ENCODE measurements at places on chromosomes 16 and 17.

DNA sequence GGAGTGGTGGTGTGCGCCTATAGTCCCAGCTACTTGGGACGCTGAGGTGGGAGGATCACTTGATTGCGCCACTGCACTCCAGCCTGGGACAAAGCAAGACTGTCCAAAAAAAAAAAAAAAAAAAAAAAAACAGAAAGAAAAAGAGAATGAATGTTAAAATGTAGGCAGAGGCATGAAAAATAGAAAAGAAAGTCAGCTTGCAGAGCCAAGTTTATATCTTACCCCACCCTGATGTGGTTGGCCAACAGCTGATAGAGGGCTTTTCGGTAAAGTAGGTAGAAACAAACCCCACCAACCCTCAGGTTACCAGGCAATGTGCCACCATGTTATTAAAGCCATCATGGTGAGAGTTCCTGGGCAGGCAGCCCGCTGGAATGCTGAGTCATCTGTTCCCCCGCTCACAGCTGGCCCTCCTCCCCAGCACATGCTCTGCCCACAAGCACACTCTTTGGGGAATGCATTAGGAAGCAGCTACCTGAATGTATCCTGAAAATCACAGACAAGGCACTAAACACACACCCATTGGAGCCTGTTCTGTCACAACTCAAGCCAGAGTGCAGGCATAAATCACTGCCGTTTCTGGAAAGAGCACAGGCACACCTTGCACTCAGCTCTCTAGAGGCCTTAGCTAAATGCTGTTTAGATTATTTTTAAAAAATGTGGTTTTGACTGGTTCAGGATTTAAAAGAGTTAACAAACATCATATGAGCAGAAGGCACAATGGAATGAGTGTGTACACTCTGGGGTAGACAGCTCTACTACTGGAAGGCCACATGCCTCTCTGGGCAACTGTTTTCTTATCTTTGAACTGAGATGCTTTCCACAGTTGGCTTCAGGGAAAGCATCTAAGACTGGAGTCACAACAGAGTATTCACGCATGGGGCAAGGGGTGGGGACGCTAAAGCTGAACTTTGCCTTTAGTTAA lies 128.5 kb downstream of the PARN start:
- no peak overlapping the region for H3K4me3 ChIP-seq
- no peaks in the 10 kb centered on the region for H3K27me3 ChIP-seq
- peaks cover 49% of the 10 kb centered on the region for H3K4me1 ChIP-seq
- H3K27ac ChIP-seq: peak overlapping the region; percentile 26
- peak; percentile 84 for DNase-seq

- H3K27ac ChIP-seq: peak overlapping the region; percentile 91
- H3K4me1 ChIP-seq: peaks cover 14% of the 10 kb centered on the region
- no peak overlapping the region for H3K4me3 ChIP-seq
- no peaks in the 10 kb centered on the region for H3K27me3 ChIP-seq
- peaks cover 19% of the 10 kb centered on the region for H3K36me3 ChIP-seq
These were observed 16.6 kb downstream of the CRLF3 start for GRCh38 chr17:30807896-30808295.

- H3K36me3 ChIP-seq: no peaks in the 10 kb centered on the region
- H3K4me1 ChIP-seq: peaks cover 16% of the 10 kb centered on the region
- no peak overlapping the region for H3K27ac ChIP-seq
- DNase-seq: no peak
These were observed 27.0 kb upstream of the RGS9 start for GRCh38 chr17:65109990-65110680.

DNA sequence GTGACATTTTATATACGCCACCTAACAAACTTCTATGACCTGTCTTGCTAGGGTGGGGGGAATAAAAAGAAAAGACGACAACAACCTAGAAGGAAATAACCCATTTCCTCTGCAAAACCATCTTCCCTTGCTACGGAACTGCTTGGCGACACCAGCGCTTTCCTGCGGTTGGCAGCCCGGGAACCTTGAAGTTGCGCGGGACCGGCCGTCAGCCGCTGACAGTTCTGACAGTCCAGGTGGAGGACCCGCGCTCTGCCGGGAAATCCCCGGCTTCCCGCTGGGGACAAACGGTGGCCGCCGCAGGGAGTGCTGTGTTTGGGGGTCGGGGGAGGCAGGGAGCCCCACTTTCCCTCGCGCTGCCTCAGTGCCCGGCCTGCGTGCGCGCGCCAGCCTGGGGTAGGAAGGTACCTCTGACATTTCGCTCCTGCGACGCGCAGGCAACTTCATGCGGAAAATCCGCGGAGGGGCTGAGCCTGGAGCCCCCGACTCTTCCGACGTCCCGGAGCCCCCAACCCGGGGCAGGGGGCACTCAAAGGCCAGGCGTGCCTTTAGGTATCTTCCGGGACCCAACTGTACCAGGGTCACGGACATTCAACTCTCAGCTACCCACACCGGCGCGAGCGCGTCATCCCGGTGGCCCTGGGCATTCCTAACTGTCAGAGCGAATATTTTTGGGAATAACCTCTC lies 516 bp downstream of the SLC16A6 start:
- peak overlapping the region; percentile 72 for H3K4me3 ChIP-seq
- H3K27me3 ChIP-seq: peaks cover 26% of the 10 kb centered on the region
- peak overlapping the region; percentile 98 for H3K27ac ChIP-seq

- no peaks in the 10 kb centered on the region for H3K36me3 ChIP-seq
- no peaks in the 10 kb centered on the region for H3K27me3 ChIP-seq
- no peaks in the 10 kb centered on the region for H3K4me1 ChIP-seq
- DNase-seq: no peak
- H3K27ac ChIP-seq: no peak overlapping the region
- no peak overlapping the region for H3K4me3 ChIP-seq
These were observed 45.4 kb downstream of the CLEC19A start for GRCh38 chr16:19330841-19331397.

DNA sequence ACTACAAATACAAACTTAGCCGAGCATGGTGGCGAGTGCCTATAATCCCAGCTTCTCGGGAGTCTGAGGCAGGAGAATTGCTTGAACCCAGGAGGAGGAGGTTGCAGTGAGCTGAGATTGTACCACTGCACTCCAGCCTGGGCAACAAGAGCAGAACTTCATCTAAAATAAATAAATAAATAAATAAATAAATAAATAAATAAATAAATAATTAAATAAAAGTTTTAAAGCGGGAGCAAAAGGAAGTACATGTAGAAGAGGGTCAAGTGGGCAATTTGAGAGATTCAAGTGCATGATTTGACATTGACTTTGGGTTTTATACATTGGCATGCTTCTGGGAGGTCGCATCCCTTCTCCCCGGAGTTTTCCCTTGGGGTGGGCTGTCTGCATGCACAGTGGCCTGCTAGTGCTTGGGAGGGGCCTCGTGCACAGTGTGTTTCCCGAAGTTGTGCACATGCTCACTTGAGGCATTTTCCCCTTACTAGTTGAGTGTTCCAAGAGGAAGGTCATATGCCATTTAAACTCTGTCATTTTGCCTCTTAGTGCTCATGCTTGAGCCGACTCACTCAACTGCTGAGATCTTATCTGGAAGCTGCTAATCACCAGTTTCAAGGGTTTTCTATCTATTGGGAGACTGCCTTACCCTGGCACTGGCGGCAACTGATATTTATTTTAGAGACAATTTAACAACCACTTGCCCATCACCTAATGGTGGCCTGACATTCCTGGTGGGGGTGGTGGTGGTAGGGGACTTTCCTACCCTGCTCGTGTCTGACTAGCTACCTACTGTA lies 193.2 kb upstream of the MPHOSPH6 start:
- DNase-seq: no peak
- H3K27me3 ChIP-seq: no peaks in the 10 kb centered on the region
- no peak overlapping the region for H3K4me3 ChIP-seq
- H3K4me1 ChIP-seq: no peaks in the 10 kb centered on the region

GRCh38 chr16:85036236-85037049 lies 8.8 kb downstream of the KIAA0513 start:
- DNase-seq: no peak
- no peaks in the 10 kb centered on the region for H3K27me3 ChIP-seq
- no peaks in the 10 kb centered on the region for H3K36me3 ChIP-seq
- no peak overlapping the region for H3K4me3 ChIP-seq

GRCh38 chr17:27269974-27270373 lies 23.9 kb upstream of the WSB1 start:
- no peak for DNase-seq
- H3K36me3 ChIP-seq: no peaks in the 10 kb centered on the region
- peaks cover 9% of the 10 kb centered on the region for H3K4me1 ChIP-seq
- H3K27me3 ChIP-seq: no peaks in the 10 kb centered on the region

DNA sequence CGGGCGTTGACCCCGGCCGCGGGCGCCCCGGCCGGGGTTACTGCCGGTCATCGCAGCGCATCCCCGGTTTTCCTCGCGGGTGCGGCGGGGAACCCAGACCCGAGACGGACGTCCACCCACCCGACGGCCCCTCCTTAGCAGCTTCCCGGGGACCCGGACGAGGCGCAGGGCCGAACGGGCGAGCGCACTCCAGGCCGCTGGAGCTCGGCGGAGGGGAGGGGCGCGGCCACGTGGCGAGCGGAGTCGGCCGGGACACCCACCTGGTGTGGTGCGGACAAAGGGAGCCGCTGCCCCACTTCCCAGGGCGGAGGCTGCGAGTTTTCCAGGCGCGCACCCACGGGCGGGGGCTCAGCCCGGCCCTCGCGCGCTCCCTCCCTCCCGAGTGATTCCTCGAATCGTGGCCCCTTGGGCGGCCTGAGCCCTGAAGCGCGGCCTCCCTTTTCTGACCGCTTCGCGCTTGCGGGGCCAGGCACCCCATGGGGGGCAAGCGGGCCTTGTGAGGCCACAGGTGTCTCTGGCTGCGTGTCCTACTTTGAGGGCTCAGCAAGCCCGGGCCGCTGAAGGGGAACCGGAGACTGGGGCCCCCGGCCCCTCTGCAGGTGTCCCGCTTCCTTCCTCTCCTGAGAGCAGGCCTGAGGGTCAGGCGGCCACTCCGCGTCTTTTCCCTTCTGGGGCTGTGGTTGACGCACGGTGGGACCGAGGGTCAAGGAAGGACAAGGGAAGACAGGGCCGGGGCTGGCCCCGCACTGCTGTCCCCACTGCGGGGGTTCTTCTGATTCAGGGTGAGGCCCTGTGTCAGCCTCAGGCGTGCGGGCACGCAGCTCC lies 1.1 kb upstream of the FASN start:
- H3K4me3 ChIP-seq: peak overlapping the region; percentile 93
- H3K27ac ChIP-seq: peak overlapping the region; percentile 96
- no peak for DNase-seq
- no peaks in the 10 kb centered on the region for H3K27me3 ChIP-seq
- H3K36me3 ChIP-seq: no peaks in the 10 kb centered on the region

- DNase-seq: no peak
- peak overlapping the region; percentile 40 for H3K4me3 ChIP-seq
- H3K27ac ChIP-seq: no peak overlapping the region
- H3K36me3 ChIP-seq: peaks cover 12% of the 10 kb centered on the region
- peaks cover 13% of the 10 kb centered on the region for H3K4me1 ChIP-seq
These were observed 387 bp downstream of the MRPL28 start for GRCh38 chr16:369866-370436.

DNA sequence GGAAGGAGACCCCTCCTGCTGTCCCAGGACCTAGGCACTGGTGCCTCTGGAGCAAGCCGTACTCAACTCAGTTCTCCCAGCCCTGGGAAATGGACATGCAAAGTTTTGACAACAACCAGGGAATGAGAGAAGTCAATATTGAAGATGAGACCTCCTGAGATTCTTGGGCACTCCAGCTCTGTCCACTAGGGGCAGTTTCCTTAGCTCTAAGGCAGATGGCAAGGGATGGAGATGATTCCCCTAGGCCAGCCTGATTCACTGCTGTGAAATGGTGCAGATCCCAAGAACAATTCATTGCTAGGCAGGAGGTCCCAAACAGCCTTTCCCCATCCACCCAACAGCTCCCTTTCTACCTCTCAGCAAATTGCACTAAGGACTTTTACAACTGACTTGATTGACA lies 20.5 kb upstream of the SDR42E2 start:
- no peaks in the 10 kb centered on the region for H3K36me3 ChIP-seq
- no peak for DNase-seq
- H3K4me3 ChIP-seq: no peak overlapping the region
- H3K4me1 ChIP-seq: no peaks in the 10 kb centered on the region
- H3K27ac ChIP-seq: no peak overlapping the region
- no peaks in the 10 kb centered on the region for H3K27me3 ChIP-seq

DNA sequence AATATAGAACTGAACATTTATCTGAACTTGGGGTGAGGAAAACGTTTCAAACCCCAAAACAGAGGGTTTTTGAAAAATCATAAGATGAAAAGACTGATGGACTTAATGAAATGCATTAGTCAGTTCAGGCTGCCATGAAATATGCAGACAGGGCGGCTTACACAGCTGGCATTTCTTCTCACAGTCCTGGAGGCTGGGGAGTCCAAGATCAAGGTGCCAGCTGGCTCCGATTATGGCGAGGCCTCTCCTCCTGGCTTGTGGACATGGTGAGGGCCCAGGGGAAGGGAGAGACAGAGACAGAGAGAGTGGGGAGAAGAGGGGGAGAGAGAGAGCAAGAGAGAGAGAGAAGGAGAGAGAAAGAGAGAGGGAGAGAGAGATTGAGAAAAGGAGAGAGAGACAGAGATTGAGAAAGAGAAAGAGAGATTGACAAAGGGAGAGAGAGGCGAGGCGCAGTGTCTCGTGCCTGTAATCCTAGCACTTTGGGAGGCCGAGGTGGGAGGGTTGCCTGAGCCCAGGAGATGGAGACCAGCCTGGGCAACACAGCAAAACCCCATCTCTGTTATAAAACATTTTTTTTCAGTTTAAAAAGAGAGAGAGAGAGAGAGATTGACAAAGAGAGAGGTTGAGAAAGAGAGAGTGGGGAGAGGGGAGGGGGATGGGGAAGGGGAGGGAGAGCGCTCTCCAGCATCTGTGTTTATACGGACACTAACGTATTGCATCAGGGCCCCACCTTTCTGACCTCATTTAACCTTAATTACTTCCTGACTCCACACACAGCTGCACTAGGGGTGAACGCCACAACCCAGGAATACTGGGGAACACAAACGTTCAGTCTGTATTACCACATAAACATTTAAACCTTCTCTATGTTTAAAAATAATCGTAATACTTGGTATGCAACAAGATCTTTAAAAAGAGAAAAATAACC lies 24.6 kb upstream of the RPH3AL start:
- peaks cover 13% of the 10 kb centered on the region for H3K4me1 ChIP-seq
- H3K27me3 ChIP-seq: no peaks in the 10 kb centered on the region
- no peak for DNase-seq
- H3K4me3 ChIP-seq: no peak overlapping the region

- H3K36me3 ChIP-seq: no peaks in the 10 kb centered on the region
- DNase-seq: no peak
- no peaks in the 10 kb centered on the region for H3K27me3 ChIP-seq
- no peak overlapping the region for H3K4me3 ChIP-seq
- no peak overlapping the region for H3K27ac ChIP-seq
- peaks cover 11% of the 10 kb centered on the region for H3K4me1 ChIP-seq
These were observed 4.1 kb upstream of the SLC38A10 start for GRCh38 chr17:81298991-81299738.

GRCh38 chr17:79982986-79983385 lies 52.7 kb downstream of the TBC1D16 start:
- no peak for DNase-seq
- H3K4me3 ChIP-seq: no peak overlapping the region
- no peaks in the 10 kb centered on the region for H3K36me3 ChIP-seq

Measured in heart right ventricle (tissue), 16 donors.